RPMI8226 (cell line): ENCODE measurements at places on chromosomes 3 and 15.
A peak's percentile ranks its signal among the peaks of the same experiment; 100 is the strongest.

DNA sequence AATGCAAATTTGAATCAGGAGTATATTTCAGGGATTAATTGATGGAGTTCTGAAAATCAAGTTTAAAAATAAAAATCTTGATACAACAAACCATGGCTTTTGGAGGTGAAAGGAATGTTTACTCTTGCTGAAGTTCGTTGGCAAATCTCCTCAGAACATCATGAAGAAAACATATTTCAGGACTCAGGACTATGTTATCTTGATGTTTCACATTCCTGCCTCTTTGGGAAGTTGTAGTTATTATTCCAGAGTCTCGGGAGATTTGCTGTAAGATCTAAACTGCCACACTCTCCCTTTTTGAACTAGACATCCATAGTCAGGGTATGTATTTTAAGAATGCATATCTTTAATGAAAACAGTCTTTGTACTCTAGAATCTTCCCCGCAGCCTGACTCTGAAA is 271.2 kb downstream of the RBMS3 start:
- no peak for DNase-seq

DNA sequence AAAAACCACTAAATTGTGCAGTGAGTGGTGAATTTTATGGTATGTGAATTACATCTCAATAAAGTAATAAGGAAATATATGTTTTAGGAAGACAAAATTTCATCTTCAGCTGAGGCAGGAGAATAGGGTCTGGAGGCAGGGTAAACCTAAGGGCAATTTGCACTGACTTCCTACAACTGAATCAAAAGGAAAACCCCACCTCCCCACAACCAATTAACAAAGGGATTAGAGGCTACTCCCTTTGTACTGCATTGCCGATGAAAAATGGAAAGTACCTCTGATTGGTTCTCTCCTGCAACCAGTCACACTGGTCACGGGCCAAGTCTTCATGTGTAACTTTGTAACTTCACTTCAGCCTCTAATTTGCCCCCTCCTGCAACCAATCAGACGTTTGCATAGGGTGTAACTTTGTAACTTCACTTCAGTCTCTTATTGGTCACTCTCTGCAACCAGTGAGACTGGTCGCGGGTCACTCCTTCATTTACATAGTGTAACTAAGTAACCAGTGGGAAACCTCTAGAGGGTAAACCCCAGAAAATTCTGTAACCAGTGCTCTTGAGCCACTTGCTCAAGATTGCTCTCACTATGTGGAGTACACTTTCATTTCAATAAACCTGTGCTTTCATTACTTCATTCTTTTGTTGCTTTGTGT is 244.5 kb downstream of the CNTN4 start:
- DNase-seq: no peak

DNA sequence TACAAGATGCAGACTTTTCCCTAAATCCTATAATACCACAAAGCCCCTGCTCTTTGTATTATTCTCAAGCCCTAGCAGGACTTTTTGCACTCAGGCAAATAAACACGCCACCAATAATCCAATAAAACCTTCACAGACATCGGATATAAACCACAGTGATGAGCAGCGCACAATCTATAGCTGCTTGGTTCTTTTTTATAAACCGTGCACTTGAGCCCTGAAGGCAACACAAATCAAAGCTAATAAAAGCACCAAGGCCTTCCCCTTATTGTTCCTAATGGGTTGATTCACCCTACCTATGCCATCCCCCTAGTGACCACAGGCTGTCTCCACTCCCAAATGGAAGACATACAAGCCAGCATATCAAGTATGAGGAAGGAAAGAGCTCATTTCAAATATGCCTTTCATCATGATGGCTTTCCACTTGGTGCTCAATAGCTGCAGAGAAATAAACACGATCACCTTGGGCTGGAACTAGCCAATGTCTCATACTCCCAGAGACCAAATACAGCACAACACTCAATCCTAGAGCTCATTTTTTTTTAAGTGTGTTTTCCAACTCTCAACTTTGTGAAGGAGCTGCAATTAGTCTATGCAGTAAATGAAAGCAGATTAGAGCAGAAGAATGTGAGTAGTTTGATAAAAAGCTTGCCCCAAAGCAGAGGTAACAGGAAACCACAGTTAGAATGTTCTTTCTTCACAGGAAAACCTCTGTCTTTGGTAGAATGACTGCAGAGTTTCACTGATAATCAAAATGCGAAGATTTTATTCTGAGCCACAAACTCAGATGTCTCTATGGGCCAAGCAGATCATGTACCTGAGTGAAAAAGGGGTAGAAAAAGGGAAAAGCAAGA is 573.9 kb downstream of the AGBL1 start:
- no peak for DNase-seq

GRCh38 chr15:55999658-56000057 is 6.2 kb upstream of the NEDD4 start:
- no peak for DNase-seq

DNA sequence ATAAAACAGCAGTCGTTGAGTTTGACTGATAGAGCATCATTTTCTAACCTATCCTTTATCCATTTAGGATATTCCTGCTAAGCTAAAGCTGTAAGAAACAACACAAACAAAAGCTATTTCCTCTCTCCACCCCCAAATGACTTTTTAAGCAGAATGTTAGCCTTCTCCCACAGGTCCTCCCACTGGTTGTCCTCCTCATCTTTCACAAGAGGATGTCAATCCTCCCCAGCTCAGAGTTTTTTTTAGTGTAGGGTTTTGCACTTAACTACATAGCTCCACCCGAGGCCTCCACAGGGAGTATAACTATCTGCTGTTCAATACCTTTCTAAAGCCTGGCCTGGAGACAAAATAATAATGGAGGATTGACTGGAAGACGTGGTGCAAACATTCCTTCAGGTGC is 7.8 kb downstream of the SETMAR start:
- no peak for DNase-seq

DNA sequence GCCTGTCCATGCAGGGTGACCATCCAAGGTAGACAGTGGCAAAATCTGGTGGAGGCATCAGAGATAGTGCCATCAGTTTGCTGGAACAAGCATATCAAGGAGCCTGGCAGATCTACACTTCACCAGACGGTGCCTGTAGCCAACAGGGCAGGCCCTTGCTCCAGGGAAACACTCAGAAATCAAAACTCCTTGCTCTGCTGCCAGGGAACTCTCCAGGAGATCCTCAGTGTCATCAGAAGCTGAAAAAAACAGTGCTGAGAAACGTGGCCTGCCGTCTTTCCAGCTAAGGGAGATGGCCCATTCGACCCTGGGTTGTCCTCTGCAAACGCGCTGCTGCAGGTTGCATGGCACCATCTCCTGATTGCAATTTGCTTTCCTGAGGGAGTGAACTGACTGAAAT is 30.5 kb upstream of the ATP13A3 start:
- DNase-seq: no peak

DNA sequence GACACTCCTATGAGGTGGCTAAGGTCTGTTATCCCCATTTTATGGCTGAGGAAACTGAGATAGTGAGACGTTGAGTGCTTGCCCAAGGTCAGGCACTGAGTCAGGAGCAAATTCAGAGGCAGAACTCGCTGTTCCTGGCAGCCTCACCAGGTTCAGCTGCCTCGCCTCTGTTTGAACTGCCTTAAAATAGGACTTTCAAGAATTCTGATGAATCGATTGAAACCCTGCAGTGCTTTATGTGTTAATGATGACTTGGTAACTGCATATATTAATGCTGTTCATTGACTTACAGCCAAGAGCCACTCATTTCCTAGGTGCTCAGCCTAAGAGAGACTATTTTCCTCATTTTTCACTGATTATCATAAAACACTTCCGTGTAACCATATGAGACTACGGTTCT is 79.5 kb upstream of the BHLHE40 start:
- DNase-seq: no peak

DNA sequence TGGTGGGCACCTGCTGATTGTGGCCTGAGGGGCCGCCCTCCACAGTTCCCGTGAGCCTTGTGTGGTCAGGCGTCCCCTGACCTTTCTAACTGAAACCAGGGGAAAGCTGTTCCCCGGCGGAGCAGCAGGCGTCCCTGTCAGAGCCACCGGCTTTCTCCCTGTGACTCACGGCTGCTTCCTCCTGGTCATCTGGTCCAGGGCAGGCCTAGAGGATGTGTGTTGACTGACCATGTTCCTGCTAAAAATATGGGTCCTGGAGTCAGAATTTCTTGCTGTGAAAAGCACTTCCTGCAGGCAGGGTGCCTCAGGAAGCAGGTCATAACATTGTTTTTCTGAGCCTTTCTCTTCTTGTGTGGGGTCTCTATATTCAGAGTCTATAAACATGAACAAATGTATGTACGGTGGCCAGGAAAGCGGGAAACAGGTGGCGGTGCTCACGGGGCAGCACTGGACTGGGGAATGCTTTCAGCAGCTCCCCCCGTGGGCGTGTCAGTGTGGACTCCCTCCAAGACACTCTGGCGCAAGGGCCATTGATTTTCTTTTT is 38.4 kb upstream of the CGNL1 start:
- no peak for DNase-seq

GRCh38 chr15:71328453-71328852 is 213.2 kb downstream of the THSD4 start:
- DNase-seq: no peak

GRCh38 chr3:18295171-18295920 is 129.8 kb downstream of the SATB1 start:
- peak; percentile 44 for DNase-seq

- no peak for DNase-seq
These were observed 164.0 kb downstream of the NR2F2 start for GRCh38 chr15:96494505-96494904.

- no peak for DNase-seq
These were observed 79.5 kb downstream of the FBLN2 start for GRCh38 chr3:13628432-13628831.

DNA sequence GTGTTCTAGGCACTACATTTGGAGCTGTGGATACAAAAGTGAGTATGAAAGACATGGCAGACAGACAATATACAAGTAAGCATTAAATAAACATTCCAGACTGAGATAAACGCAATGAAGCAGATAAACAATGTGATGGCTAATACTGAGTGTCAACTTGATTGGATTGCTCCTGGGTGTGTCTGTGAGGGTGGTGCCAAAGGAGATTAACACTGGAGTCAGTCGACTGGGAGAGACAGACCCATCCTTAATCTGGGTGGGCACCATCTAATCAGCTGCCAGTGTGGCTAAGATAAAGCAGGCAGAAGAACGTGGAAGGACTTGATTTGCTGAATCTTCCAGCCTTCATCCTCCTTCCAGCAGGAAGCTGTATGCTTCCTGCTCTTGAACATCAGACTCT is 77.2 kb downstream of the CADPS start:
- DNase-seq: no peak

DNA sequence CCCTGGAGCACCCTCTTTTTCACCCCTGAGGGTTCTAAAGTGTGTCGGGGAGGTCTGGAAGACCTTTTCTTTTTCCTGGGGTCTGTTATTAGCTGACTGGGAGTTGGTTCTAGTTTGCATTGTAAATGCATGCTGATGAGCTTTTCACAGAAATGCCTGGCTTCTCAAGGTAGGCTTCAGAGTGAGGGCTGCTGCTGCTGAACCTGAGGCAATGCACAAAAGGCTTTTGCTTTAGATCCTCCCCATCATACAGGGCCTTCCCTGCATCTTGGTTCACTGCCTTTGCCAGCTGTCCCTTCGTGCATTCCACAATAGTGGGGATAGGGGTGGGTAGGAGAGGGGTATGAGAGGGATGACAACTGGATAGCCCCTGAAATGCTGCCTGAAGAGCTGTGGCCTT is 46.6 kb downstream of the FAH start:
- DNase-seq: no peak

DNA sequence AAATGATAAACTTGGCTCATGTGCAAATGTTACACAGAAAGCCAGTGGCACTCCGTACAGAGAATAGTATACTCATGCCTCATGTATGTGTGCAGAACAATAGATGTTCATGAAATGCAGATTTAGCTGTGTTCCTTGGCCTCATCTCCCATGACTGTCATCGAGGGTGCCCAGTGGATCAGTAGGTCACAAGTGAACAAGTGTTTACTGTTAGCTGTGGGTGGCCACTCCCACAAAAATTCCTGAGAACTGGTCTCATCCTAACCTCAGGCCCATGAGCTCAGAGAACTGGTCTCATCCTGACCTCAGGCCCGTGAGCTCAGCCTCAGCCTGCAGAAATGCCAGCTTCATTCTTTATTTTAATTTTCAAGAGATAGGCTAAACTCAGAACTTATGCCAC is 124.1 kb downstream of the GADL1 start:
- DNase-seq: no peak

GRCh38 chr3:99863002-99863401 is 45.3 kb downstream of the CMSS1 start:
- no peak for DNase-seq

- DNase-seq: no peak
These were observed 4.1 kb upstream of the BMF start for GRCh38 chr15:40112789-40113188.

- no peak for DNase-seq
These were observed 7.7 kb upstream of the FBN1 start for GRCh38 chr15:48653216-48653615.

DNA sequence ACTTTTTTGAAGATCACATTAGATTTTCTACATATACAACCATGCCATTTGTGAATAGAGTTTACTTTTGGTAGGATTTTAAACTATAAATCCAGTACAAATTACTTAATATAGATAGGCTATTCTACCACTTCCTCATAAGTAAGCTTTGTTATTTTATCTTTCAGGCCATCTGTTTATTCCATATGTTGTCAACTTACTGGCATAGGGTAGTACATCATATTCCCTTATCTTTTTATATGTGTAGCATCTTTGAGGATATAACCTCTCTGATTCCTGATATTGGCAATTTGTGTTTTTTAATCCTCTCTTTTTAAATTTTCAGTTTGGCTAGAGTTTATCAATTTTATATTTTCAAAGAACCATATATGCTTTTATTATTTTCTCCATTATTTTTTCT is 515.4 kb downstream of the DIPK2A start:
- DNase-seq: no peak

DNA sequence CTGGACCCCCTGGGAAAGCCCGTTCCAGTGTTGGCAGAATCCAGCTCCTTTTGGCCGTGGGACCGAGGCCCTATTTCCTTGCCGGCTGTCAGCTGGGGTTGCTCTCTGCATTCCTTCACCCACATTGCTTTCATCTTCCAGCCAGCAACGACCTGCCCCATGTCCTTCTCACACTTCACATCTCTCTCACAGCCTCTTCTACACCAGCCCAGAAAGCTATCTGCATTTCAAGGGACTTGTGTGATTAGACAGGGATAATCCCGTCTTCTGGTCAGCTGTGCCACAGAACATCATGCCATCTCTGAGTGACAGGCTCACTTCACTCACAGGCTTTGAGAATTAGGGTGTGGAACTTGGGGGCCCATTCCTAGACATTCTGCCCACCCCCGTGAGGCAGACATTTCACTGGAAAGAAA is 16.4 kb downstream of the EFCC1 start:
- DNase-seq: no peak

DNA sequence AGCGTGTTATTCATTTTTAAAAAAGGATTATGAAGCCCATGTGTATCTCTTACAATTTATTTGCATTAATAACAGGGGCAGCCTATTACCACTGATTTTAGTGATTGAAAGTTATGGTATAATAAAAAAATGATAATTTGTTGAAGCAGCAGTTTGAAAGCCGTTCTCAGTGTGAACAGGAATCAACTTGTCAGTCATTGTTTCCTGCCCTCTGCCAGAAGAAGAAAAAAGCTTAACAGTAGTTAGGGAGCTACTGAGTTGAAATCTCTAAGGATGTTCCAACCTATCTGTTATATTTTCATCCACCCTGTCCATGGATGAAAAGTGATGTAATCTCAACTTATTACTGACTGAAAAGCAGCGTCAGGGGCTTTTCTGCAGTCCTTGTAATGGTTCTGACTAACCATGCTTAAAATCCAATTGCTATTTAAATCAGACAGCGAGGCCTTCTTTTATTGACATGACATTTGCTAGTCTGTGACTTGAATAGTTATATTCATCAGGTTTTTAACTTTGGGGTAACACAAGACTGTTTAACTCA is 486.7 kb downstream of the ROBO2 start:
- no peak for DNase-seq

- no peak for DNase-seq
These were observed 43.5 kb downstream of the ABHD2 start for GRCh38 chr15:89131731-89132130.
